ENCODE measurements at places on chromosomes 1 and 21.

- no peak for DNase-seq
These were observed 85.8 kb downstream of the UBR4 start for GRCh38 chr1:19124273-19124672.

- DNase-seq: no peak
These were observed 117.9 kb upstream of the ADAR start for GRCh38 chr1:154725865-154726264.

- no peak for DNase-seq
These were observed 347.1 kb downstream of the AJAP1 start for GRCh38 chr1:5001466-5001865.

DNA sequence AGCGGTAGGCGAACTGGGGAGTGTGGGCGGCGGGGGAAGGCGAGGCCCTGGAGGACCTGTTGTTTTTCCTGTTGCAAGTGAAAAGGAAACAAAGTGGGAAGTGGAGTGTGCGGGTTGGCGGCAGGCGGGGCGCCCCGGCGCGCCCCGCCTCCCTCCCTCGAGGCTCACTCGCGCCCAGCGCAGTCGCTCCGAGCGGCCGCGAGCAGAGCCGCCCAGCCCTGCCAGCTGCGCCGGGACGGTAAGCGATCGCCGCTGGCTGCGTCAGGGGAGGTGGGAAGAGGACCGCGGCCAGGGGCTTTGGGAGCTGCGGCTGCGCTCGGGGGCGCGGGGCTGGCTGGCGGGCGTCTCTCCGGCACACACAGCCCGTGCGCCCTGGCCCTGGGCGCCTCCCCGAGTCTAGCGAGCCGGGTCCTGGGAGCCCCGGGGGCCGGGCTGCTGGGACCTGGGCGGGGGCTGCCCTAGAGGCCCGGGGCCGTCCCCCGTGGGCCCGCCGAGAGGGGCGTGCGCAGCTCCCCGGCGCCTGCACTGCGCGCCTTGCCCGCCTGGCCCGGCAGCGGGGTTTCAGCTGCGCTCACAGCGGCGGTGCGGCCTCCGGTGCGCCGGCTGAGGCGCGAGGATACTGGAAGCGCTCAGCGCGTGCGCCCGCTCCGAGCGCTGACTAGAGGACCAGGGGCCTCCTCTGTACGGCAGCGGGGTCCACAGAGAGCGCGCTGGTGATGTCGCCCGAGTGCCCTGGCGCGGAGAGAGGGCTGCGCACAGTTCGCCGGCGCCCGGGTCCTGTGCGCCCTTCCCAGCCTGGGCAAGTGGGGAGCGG, at the start of gene PIK3CD:
PIK3CD (plus strand) TSS at position 167 of the 814 bp plus-strand sequence. CDS start 58,725 bp downstream, outside the sequence.
- peak; percentile 66 for DNase-seq

GRCh38 chr1:119656410-119656955, 8.4 kb upstream of the ZNF697 start:
- DNase-seq: no peak

- no peak for DNase-seq
These were observed 146.8 kb downstream of the COL11A1 start for GRCh38 chr1:102961549-102961948.

- no peak for DNase-seq
These were observed 149.6 kb downstream of the PBX1 start for GRCh38 chr1:164708596-164708995.

- no peak for DNase-seq
These were observed 638.5 kb upstream of the CAMK1G start for GRCh38 chr1:208944981-208945451.

DNA sequence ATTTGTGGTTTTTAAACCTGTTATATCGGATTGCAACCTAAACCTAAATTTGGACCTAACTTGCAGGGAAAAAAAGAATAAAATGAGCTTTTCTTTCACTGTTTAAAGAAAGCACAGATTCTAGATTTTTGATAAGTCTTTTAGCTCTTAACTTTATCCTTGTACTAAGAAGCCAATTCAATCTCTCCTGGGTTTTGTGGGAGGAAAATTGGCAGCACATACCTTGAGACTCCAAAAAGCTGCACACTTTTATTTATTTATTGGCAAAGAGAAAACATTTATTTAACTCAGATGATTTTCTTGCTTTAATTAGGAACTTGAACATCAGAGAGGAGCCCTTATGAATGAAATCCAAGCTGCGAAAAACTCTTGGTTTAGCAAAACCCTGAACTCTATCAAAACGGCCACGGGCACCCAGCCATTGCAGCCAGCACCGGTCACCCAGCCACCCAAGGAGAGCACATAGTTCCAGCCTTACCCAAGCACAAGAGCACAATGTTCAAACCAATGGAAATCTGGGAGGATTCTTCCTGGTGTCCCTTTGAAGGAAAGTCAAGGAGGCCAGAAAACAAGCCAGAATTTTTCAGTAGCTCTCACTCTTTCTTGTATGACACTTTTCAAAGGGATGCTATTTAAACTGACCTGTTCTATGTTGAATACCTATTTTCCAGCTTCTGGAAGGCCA, 10.1 kb upstream of the CACYBP start:
- DNase-seq: no peak

DNA sequence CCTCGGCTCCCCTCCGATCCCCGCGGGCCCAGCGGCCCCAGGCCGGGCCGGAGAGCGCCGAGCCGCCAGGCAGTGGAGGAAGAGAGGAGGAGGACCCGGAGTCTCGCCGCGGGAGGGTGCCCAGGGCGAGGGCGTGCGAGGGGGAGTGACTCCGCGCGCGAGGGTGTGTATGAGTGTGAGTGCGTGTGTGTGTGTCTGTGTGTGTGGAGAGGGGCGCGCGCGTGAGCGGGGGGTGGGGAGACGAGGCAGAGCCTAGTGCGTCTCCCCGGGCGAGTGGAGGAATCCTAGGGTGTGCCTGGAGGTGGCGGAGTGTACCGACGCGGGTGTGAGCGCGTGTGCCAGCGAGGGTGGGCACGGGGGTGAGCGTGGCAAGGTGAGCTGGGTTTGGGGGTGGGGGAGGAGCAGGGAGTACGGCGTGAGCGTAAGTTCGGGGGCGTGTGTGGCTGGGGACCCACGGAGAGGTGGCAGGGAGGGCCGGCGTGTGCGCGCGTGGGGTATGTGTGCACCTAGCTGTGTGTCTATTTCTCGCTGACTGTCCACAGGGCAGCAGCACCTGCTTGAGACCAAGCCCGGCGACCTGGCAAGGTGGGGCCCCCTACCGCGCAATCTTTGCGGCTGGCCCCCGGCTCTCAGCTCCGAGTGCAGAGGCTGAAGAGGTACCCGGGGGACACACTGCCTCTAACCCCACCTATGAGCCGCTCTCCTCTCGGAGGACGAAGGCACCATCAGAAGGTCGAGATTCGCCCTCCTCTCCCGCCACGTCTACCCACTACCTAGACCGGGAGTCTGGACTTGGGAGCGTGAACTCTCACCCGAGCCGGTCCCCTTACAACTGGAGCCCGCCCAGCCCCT, 784 bp upstream of the KCND3 start:
- DNase-seq: no peak

Data from activated CD4-positive, CD25-positive, alpha-beta regulatory T cell treated with anti-CD3 and anti-CD28 coated beads, Interleukin-2, amount 50 U/mL, for 72 hours (primary cell).